CD4-positive, alpha-beta memory T cell (primary cell): ENCODE measurements at places on chromosomes 4 and X. TPM values are rescaled to one million over a fixed set of nuclear protein-coding genes. Genes with fewer than 3 reads are reported as not detected.

DNA sequence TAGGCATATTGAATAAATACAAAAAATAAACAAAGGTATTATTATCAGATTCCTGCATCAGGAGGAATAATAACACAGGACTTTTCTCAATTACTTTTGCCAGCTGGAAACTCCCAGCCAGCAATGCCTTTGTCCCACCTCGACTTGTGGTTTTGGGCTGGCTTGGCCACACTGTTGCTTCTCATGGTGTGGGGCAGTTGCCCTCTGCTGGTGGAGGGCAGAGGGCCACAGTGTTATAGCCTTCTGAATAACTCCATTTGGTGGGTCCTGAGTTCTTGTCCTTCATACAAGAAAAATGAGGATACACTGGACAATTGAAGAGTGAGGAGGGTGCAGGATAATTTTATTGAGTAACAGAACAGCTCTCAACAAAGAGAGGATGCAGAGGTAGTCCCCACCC lies 1206.0 kb upstream of the ADGRL3 start:
- DNase-seq: no peak

GRCh38 chr4:97396605-97397004 lies 746.7 kb downstream of the STPG2 start:
- DNase-seq: no peak

- DNase-seq: peak; percentile 58
Observed at GRCh38 chrX:154123241-154124219, 20.5 kb upstream of the OPN1LW start.

DNA sequence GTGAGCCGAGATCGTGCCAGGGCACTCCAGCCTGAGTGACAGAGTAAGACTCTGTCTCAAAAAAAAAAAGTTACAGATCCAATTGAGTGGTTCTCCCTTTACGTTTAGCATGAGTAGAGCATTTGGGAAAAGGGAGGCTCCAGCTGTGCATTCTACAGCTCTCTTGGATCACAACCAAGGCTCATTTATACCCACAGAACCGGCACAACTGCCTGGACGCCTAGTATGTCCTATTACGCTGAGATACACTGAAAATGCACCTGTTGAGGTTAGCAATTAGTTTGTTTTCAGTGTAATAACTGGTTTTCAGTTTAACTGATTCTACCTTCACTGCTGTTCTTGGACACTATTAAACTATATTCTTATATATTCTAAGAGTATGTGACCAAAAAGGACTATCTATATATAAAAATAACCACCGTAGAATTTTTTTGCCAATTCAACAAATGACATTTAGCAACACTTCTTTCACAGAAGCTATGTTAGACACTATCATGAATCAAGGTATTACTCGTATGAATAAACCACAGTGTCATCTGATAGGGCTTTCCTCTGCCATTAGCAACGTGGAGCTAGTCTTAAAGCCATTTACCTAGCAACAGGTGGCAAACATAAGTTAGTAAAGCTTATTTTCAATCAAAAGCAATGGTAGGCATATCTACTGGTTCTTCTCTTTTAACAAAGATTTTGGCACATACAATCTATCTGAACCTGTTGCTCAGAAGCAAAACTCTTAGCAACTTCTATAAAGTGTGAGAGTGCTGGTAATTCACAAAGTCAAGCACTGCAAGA lies 3.6 kb downstream of the OTUD4 start:
- DNase-seq: peak; percentile 50

DNA sequence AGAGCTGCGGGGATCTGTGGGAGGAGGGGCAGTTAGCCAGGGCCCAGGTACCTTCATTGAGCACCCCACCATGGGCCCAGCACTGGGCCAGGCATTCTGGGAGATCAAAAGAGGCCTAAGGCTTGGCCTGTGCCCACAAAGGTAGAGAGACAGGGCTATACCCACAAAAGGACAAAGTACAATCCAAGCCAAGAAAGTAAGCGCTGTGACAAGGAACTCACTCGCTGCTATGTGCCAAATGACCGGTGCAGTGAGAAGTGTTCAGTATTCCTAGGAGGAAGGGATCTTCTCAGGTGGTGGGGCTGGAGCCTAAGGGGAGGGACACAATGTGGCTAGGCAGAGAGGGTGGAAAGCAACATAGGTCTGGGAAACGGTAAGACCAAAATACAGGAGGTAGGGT lies 8.8 kb upstream of the FRMPD3 start:
- no peak for DNase-seq

The SYTL5 gene
- not detected for total RNA-seq

The RBMX gene
- 239 TPM for total RNA-seq

GRCh38 chrX:31383991-31384390 lies 312.1 kb upstream of the FTHL17 start:
- no peak for DNase-seq

The WWC2 gene
- 7.6 TPM for total RNA-seq

The TEX13B gene
- not detected for total RNA-seq

- no peak for DNase-seq
Observed at GRCh38 chr4:5185551-5185950, 134.3 kb downstream of the STK32B start.

DNA sequence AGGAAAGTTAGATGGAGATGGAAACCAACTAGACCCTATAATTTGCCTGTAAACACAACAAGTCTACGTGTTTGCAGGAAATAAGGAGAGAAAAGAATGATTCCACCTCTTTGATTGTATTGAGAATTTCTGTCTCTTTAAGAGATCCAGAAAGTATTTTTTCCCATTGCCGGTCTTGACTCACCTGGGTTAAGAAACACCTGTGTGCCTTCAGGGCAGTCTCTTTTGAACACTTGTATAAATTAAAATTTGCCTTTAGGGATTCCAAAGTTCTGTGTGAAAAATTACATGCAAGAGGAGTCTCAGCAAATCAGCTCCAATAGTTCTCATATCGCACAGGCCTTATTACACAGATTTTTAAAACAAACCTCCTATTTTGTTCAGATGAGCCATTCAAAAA lies 46.0 kb upstream of the SMAD1 start:
- no peak for DNase-seq

The SSR4 gene
- total RNA-seq: 216 TPM

DNA sequence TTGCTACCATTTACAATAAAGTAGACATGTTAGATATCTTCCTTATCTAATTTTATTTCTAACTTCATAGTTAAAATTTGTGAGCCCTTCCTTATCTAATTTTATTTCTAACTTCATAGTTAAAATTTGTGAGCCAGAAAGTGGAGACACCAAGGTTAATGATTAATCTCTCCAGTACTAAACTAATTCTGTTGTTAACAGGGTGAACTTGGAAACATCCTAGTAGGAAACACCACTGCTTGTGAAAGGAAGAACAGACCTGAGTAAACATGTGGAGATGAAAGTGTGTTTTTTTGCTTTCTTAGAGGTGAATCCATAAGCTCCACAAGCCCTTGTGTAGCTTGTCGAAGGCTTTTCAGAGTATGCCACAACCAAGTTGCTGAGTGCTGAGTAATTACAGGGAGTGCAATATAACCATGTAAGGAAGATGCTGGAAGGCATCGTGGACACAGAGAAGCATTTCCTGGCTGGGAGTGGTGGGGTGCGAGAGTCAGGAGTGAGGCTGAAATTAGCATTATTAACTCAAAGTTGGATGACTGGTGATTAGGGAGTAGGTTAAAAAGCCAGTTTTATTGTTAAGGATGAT lies 118.6 kb upstream of the NEIL3 start:
- no peak for DNase-seq

GRCh38 chr4:77618383-77619241 lies 13.0 kb downstream of the CXCL13 start:
- peak; percentile 58 for DNase-seq

- DNase-seq: no peak
Observed at GRCh38 chr4:126991965-126992364, 640.8 kb upstream of the INTU start.
